ENCODE measurements at places on chromosomes 16 and 17.

DNA sequence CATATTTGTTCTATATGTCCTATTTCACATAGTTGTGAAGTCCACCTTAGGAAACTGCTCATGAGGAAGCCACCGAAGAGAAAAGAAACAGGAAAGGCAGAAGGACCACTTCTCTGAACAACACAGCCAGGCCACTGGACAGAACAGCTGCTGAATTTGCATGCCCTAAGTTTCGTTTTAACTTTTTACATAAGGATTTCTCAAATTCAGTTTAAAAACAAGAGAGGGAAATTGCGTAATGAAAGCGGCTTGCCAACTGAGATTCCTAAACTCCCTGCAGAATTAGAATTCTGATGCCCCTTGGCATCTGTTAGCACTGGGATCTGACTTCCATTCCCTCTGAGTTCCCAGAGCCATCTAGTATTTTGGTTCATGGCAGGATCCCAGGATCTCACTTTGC, 5.0 kb upstream of the CCL8 start:
- DNase-seq: peak; percentile 32

- DNase-seq: no peak
Measured at GRCh38 chr17:4072487-4073157, 70.2 kb downstream of the ZZEF1 start.

GRCh38 chr17:73750975-73751374, 106.7 kb upstream of the SDK2 start:
- DNase-seq: no peak

DNA sequence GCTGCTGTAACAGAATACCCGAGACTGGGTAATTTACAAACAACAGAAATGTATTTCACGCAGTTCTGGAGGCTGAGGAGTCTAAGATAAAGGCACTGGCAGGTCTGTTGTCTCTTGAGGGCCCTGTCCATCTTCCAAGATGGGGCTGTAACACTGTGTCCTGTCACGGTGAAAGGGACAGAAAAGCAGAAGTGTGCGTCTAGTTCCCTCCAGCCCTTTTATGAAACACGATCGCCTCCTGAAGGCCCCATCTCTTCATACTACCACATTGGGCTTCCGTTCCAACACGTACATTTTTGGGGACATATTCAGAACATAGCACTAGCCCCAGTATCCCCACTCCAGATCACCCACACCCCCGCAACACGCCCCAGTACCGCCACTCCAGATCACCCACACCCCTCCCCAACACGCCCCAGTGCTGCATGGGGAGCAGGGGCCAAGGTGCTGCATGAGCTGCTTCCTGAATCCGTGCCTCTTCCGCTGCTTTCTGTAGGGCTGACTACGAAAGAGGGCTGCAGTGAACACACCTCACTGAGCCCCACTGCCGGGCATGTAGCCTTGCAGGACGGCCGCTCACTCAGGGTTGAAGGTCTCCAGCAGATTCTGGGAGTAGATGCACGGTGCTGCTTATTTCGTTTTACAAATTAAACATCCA, 91.9 kb downstream of the RPTOR start:
- no peak for DNase-seq

- DNase-seq: peak; percentile 56
Measured at GRCh38 chr17:42387661-42388380, 421 bp downstream of the STAT3 start.

DNA sequence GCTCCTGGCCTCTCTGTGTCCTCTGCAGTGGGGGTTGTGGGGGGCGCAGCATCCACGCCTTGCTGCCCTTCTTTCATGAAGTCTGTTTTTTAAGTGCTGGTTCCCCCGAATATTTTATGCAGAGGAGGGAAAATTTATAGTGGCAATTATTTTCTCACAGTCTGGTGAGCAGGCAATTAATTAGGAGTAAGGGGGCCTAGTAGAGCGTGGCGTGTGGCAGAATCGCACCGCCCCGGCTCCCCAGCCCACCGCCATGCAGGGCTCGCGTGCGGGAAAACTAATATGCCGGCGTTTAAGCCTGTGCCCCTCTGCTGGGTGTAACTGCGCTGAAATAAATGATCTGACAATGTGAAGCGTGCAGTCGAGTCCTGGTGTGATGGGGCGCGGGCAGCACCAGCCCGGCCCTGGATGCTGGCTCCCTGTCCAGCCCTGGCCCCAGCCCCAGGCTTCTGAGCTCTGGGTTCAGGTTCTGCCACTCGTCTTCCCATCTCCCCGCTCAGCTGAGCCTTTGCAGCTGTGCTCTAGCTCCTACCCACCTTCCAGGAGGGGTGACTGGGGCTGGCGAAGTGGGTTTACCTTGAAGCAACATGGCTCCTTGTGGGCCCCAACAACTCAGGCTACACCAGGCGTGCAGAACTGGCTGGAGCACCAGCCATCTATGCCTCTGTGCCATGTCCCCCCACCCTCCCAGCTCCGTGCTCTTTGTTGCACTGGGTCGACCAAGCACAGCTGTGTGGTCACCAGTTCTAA, 13.8 kb downstream of the ENGASE start:
- no peak for DNase-seq

GRCh38 chr16:83137326-83137781, 510.6 kb downstream of the CDH13 start:
- DNase-seq: no peak

- DNase-seq: peak; percentile 33
Measured at GRCh38 chr17:75508931-75509361, 6.4 kb downstream of the CASKIN2 start.

- DNase-seq: peak; percentile 94
Measured at GRCh38 chr16:67396159-67397035, 3.1 kb upstream of the TPPP3 start.

DNA sequence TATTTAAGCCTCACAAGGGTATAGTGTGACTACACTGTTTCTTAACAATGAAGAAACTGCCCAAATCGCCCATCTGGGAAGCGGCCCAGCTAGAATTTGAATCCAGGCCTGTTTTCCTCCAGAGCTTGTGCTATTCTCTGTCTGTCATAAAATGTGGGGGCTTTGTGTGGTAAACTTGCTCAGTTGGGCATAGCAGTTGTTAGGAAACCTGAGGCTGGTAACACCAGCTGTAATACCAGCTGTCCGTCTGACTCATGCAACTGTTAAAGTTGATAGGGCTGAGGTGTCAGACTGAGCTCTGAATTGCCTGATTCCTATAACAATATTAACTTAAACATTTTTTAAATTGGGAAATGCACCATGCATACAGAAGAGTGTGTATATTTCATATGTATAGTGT, 9.3 kb downstream of the NOD2 start:
- no peak for DNase-seq

DNA sequence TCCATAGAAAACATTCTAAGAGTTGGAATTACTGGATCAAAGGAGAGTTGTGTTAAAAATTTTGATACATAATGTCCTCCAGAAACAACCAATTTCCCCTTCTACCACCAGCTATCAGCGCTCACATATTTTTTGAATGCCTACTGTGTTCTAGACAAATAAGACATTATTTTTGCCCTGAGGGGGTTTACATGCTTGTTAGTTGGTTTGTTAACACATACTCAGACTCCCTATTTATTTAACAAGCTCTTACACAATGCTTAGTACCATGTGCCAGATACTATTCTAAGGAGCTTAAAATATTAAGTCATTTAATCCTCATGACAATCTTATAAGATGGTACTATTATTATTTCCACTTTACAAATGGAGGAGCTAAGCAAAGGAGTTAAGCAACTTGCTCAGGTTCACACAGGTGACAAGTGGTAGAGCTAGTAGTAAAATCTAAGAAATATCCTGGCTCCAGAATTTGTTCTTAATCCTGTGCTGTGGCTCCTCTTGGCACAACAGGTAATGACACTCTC, 194.2 kb downstream of the UTP18 start:
- no peak for DNase-seq

DNA sequence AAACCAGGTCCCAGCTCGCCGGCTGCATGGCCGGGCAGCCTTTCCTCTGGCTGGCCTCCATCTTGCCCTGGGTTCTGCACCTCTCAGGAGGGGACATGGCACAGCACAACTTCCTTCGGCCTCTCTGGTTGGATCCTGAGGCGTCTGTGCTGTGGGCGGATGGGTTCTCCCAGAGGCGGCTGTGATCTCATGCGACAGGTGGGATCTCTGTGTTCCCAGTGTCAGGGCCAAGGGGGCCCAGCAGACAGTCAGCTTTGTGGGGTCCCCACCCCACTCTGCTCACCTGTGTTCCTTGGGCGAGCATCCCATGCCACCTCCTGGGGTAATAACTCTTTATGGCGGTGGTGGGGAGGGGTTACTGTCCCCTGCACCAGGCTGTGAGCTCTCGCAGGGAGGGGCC, 35.8 kb downstream of the FA2H start:
- DNase-seq: no peak

- no peak for DNase-seq
Measured at GRCh38 chr17:79086609-79087427, 12.2 kb downstream of the ENGASE start.

DNA sequence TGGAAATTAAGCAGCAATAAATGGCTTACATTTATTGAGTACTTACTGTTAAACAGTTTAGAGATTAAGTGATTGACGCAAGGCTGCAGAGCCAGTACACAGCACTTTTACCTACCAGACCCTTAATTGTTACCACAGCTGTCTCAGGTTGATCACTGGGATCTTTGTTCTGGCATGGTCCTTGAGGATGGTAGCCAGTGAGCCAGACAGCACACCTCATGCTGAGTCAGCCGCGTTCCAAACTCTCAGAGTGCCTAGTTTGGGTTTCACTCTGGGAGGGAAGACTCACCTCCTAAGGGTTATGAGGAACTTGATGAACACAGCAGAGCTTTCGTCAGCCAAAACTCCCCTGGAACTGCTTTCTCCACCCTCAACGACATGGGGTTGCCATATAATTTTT, 20.4 kb downstream of the CDH3 start:
- no peak for DNase-seq

- no peak for DNase-seq
Measured at GRCh38 chr17:29559640-29560039, 7.2 kb downstream of the ABHD15 start.

DNA sequence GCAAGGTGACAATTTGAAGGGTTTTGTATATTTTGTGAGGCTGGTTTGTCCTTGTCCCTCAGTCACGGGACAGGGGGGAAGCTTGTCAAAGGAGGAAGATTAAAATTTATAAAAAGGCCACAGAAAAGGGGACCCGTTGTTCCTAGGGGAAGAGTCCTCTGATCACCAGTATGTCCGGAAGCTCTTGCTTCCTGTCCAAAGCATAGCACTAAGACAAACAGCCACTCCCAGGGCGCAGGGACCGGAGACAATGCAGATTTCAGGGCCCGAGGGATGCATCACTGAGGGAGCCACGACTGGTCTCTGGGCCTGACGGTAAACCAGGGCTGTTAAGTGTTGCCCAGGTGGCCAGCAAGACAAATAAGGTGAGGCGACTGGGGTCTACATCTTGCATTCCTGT, 95.2 kb downstream of the MAF start:
- DNase-seq: no peak

DNA sequence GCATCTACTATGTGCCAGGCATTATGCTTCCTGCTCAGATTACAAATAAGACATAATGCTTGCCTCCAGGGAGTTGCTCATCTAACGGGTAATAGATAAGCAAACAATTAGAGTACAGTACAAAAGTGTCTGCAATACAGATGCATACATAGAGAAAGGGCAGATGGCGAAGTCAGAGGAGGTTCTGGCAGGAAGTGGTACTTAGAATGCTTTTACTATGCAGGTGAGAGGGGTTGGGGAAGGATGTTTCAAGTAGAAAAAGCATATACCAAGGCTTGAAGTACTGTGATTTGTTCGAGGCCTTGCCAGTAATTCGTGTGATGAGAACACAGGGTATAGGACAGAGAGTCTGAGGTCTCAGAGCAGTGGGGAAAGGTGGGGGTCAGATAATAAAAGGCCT, 349.8 kb downstream of the UTP18 start:
- no peak for DNase-seq

- DNase-seq: no peak
Measured at GRCh38 chr17:63440770-63441335, 5.3 kb downstream of the CYB561 start.

- DNase-seq: no peak
Measured at GRCh38 chr16:89383095-89384003, 107.0 kb downstream of the ANKRD11 start.

GRCh38 chr17:41329279-41329948, 13.9 kb upstream of the KRTAP17-1 start:
- DNase-seq: peak; percentile 31

DNA sequence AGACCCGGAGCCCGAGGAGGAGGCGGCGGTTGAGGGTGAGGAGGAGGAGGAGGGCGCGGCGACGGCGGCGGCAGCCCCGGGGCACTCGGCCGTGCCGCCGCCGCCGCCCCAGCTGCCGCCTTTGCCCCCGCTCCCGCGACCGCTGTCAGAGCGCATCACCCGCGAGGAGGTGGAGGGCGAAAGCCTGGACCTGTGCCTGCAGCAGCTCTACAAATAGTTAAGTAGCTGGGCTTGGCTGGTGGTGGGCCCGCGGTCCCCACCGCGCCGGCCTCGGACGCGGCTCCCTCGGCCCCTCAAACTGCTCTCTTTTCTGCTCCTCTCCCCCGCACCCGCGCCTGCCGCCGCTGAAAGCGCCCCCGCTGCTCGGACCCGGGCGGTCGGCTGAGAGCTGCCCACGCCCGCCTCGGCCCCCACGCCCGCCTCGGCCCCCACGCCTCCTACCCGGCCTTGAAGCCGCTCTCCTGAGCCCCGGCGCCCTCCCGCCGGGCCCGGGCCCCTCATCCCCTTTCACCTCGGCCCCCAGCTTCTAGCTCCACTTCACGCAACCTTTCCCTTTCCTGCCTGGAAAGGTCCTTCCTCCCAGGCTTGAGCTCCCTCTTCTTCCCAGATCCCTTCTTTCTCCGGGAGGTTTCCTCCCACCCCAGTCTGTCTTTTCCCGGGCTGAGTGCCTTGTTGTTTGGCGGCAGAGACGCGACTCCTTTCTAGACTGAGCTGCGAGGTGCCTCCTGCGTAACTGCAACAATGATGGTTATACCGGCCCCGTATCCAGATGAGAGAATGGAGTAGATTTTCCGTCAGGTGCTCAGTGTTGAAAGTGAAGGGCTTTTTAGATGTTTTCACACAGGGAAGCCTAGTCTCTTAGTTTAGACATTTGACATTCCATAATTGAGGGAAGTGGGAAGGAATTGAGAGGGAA, 850 bp downstream of the PPM1E start:
- peak; percentile 23 for DNase-seq

- DNase-seq: no peak
Measured at GRCh38 chr16:67269766-67270165, 9.6 kb upstream of the PLEKHG4 start.

- DNase-seq: no peak
Measured at GRCh38 chr16:66273644-66274334, 92.7 kb upstream of the CDH5 start.

- DNase-seq: no peak
Measured at GRCh38 chr17:34991606-34992005, 11.3 kb downstream of the LIG3 start.

GRCh38 chr16:7487574-7488323, 155.1 kb downstream of the RBFOX1 start:
- DNase-seq: no peak

DNA sequence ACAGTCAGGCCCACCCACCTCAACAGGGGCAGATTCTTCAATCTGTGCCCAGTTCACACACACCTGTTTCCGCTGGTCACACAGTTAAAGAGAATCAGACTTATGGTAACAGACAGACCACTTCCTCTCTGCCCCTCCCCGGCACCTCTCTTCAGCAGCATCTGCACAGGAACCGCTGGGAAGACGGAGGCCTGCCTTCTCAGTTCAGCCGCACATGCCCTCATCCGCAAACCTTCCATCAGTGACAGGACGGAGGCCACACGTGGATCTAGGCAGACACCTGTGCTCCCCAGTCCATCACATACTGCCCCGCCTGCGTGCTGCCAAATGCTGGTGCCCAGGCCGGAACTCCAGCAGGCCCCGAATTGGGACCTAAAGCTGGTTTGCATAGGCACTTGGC, 10.3 kb downstream of the PHB1 start:
- DNase-seq: no peak

GRCh38 chr17:82383411-82383810, 11.8 kb downstream of the UTS2R start:
- DNase-seq: no peak

GRCh38 chr16:48384520-48385252, 527 bp downstream of the SIAH1 start:
- DNase-seq: peak; percentile 80

Data from femur (tissue), 1 donor.